T-helper 2 cell (primary cell): ENCODE measurements at places on chromosomes 13 and 19.

GRCh38 chr13:111614009-111614408 lies 293.6 kb downstream of the TEX29 start:
- DNase-seq: no peak

DNA sequence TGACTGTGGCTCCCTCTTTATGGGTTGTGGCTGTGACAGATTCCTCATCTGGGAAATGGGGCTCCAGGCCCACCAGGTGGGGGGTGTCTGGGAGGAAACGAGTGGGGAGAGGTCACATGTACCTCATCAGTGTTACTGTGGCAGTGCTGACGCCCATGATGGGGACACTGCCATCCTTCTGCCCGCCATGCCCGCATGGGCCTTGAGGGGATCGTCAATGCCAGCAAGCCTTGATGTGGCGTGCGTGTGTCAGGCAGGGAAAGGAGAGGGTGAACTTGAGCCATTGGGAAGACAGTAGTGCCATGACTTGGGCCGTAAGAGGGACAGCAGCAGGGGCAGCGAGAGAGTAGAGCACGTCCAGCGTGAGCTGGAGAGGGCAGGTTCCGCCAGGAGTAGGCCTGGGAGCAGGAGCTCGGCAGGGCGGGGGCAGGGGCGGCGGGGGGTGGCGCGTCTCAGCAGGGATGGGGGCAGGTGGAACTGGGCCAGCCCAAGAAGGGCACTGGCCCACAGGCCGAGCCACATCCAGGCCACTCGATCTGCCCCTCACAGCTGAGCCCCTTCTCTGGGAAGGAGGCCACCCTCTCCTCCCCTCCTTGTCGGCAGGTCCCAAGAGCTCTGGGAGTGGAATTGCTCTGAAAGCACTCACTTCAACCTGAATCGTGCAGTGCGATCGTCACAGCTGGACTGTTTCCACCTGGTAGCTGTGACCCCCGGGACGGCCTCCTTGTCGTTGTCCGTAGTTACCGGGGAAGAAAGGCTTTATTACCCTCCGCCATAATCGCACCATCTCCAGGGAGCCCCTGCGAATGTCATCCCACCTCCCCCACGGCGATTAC lies 9.9 kb downstream of the KLHL26 start:
- no peak for DNase-seq

DNA sequence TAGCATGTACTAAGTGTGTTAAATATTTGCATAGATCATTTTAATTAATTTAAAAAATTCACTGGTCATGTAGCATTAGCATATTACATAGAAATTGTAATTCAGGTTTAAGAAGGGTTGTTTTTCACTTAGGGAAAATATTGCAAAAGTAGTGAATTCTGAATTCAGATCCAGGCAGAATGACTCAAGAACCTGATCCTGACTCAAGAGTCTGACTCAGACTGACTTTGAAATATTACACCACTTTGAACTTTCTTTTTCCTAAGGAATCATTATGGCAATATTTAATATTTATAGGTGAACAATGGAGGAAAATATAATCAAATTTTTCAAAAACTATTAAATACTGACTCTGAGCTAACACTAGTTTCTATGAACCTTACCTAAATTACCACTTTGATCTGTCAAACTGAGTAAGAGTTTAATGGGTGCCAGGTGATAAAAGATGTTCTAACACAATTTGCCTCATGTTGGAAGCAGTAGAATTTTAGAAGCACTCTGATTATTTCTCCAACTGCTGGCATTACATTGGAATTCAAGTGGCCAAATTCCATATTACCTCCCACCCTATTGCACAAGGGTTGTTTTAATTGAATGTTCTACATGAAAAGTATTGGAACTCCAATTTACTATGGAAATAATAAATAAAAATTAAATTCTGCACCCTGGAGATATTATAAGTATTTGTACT lies 261.6 kb downstream of the SLITRK1 start:
- DNase-seq: no peak

DNA sequence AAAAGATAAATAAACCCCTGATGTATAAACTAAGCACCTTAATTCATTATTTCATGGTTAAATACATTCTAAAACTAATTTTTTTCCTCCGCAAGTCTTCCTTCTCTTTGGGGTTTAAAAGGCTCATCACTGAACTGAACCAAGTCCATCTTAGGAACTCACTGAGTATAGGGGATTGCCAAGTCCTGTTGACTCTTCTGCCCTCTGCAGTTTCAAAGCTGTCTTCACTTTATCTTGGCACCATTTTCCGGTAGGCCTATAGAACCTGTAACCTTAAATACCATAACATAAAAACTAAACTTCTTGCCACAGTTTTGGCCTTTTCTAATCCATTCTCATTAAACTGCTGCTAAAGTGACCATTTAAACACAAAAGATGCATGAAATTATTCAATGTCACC lies 66.5 kb upstream of the USPL1 start:
- no peak for DNase-seq

GRCh38 chr13:59413126-59413525 lies 750.6 kb downstream of the DIAPH3 start:
- no peak for DNase-seq

GRCh38 chr13:93118081-93118615 lies 108.5 kb upstream of the GPC6 start:
- DNase-seq: no peak

DNA sequence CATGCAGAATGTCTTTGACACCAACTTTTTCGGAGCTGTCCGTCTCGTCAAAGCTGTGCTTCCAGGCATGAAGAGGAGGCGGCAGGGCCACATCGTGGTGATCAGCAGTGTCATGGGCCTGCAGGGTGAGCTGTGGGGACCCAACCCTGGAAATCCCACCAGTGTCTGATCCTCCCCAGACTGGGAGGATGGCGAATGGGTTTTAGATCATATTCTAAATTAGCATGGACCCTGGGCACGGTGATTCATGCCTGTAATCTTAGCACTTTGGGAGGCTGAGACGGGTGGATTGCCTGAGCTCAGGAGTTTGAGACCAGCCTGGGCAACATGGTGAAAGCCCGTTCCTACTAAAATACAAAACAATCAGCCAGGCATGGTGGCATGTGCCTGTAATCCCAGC lies 5.5 kb downstream of the RDH8 start:
- no peak for DNase-seq

- DNase-seq: peak; percentile 1
Measured at GRCh38 chr13:43088093-43088511, 64.7 kb downstream of the DNAJC15 start.

DNA sequence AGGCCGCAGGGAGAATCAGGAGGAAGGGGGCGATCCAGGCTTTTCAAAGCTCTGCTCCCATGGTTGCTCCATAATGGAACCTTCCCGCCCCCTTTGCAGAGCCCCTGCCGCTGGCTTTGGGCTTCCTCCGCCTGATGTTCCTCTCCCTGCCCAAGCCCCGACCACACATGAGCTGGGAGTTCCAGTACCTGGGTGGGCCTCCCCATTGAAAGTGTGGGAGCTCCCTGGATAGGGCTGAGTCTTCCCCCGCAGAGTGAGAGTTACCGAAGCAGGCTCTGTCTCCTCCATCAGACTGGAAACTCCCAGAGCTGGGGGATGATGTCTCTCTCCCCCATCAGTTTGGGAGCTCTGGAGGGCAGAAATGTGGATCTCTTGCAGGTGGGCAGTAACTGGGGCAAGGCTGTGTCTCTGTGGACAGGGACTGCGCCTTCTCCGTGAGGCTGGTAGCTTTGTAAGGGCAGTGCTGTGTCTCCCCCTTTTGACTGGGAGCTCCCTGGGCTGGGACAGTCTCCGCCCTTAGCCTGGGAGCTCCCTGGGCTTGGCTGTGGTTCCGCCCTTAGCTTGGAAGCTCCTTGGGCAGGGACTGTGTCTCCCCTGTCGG lies 722 bp downstream of the DCAF15 start:
- no peak for DNase-seq

GRCh38 chr13:18998389-18998788 lies 183.2 kb downstream of the TUBA3C start:
- no peak for DNase-seq
